ENCODE measurements at places on chromosomes 7 and 10. TPM values are rescaled to one million over a fixed set of nuclear protein-coding genes. Genes with fewer than 3 reads are reported as not detected.

Gene PNLIPRP2
- not detected for total RNA-seq

Gene TBX20
- total RNA-seq = 1.8 TPM

Gene AP4M1
- 24.0 TPM for total RNA-seq

Gene EFCAB10
- not detected for total RNA-seq

Gene ADAM22
- total RNA-seq = 6.9 TPM

DNA sequence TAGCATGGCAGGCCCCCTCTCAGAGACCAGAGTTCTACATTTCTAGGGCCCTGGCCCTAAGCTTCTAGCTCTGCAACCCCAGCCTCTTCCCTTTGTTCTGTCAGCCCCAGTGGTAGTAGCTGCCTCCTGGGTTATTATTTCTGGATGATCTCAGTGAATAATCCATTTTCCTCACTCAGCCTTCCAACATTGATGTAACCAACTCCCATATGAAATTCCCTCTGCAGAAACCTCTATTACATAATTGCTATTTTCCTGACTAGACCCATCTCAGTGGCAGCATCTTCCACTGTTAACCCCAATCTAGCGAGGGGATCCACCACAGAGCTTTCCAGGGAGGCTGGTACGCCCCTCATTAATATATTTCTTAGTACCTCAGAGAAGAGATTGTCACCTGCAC, 49.8 kb downstream of the FHIP2A start:
- DNase-seq = no peak

- no peak for DNase-seq
Measured at GRCh38 chr7:44148166-44148565, 7.0 kb upstream of the MYL7 start.

Gene SPDYE2
- not detected for total RNA-seq

Gene ZNF487
- 1.3 TPM for total RNA-seq

DNA sequence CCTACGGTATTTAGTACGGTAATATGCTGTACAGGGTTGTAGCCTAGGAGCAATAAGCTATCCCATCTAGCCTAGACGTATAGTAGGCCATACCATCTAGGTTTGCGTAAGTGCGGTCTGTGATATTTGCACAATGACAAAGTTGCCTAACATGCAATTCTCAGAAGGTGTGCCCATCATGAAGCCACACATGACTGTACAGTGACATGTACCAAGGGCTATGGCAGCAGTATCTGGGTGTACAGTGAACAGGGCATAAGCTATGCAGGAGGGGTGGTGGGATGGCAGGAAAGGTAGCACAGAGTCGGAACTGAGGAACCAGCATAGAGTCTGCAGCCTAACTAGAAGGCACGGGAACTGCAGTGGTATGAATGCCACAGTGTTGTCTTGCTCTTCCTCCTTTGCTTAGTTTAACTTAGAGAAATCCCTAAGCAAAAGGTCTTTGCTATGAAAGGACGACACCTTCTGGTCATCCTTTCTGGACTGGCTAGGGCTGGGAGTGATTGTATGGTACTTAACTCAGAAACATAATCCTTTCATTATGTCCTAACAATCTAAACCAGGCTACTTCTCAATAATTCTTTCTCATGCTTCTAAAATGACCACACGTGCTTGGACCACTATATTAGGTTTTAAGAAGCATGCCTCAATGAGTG, 93.5 kb downstream of the DYNC1I1 start:
- DNase-seq = no peak

DNA sequence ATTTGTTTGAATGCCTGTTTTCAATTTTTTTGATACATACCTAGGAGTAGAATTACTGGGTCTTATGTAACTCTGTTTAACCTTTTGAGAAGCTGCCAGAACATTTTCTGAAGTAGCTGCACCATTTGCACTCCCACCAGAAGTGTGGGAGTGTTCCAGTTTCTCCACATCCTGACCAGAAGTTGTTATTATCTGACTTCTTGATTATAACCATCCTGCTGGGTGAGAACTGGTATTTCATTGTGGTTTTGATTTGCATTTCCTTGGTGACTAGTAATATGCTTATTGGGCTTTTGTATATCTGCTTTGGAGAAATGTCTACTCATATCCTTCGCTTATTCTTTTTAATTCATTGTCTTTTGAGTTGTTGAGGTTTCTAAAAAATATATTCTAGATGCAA, 117.2 kb upstream of the GLCCI1 start:
- DNase-seq = peak; percentile 12

Gene GNGT1
- not detected for total RNA-seq
